ENCODE measurements at places on chromosomes 16 and 17.

- DNase-seq = no peak
Measured at GRCh38 chr17:49216482-49216881, 6.0 kb downstream of the ABI3 start.

- DNase-seq = peak; percentile 47
Measured at GRCh38 chr17:17781591-17782496, 54.9 kb downstream of the SREBF1 start.

- DNase-seq = no peak
Measured at GRCh38 chr17:4938688-4939545, 929 bp downstream of the SLC25A11 start.

DNA sequence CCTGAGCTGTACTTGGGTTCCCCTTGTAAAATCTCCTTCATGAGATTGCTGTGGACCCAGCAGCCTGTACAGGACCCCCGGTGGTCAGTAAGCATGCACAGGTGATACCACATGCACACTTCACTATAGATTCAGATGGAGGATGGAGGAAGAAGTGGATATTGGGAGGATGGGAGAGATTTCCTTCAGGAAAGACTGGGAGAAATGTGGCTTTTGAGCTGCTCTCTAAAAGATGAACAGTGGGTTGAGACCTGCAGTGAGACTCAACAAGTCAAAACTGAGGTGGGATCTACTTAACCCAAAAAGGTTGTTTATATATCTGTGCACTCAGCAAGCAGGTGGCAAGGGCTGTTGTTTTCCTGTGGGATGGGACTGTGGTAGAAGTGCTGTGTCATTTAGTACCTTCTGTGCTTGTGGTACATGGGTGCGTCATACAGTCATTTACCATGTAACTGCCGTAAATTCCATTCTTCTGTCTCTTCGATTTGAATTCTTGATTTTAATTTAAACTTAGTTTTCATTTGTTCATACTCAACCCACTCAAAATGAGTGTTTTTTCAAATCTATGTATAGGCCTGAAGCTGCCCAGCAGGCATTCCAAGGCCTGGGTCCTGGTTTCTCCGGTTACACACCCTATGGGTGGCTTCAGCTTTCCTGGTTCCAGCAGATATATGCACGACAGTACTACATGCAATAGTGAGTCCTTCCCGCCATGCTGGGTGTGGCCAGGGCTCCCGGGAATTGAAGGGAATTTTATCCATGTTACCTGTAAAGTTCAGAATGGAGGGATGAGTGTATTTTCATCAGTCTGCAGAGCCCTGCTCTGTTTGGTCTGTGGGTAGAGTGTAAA lies 6.9 kb downstream of the HERPUD1 start:
- no peak for DNase-seq

Measured in NCI-H524 treated with DMSO at 0.1 percent for 48 hours (cell line).